ENCODE measurements at places on chromosomes 12 and 14.

DNA sequence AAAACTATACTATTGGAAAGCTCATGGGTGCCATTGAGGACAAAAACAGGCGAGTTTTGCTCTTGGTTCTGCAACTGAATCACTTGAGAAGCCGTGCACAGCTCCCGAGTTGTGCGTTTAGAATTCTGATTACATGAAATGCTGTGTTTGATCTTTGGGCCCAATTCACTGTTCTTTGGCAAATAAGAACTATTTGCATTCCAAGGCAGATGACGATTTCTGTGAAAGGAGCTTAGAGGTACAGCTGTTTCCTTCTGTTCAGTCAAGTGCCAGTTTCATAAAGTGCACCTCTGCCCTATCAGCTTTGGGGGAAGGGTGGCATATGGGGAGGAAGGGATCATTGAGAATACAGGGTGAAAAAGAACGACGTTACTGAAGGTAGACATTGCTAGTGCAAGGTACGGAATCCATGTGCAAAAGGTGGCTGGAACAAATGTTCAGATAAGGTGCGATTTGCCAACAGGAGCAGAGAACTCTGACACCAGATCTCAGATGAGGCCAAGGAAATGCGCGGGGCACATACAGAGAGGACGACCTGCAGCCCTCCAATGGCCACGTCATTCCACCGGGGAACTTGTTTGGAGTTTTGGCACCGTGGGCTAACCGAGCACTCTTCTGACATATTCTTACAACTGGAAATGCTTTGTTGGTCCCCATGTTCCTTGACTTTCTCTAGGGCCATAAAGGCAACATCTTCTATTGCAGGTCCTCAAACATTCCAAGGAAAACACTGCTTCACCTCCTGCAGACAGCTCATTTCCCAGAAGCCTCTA is 30.1 kb downstream of the TCHP start:
- DNase-seq, result no peak

GRCh38 chr12:63826006-63826585 is 18.4 kb upstream of the SRGAP1 start:
- no peak for DNase-seq

- no peak for DNase-seq
These were observed 75.3 kb downstream of the BMP4 start for GRCh38 chr14:53881161-53881871.

- DNase-seq, result no peak
These were observed 42.3 kb upstream of the MDM1 start for GRCh38 chr12:68374307-68374982.

DNA sequence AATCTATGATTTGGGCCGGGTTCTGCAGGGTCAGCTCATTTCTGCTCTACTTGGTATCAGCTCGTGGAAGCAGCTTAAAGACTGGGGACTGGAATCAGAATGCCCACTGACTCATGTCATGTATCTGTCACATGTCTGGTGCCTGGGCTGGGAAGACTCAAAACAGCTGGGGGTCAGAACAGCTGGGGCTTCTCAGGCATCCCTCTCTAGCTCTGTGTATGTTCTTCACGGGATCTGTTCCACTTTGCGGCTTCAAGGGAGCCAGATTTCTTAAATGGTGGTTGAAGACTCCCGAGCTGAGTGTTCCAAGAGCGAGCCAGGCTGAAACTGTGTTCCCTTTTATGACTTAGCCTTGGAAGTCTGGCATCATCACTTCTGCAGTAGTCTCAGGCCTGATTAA is 11.9 kb downstream of the AEBP2 start:
- DNase-seq, result no peak

DNA sequence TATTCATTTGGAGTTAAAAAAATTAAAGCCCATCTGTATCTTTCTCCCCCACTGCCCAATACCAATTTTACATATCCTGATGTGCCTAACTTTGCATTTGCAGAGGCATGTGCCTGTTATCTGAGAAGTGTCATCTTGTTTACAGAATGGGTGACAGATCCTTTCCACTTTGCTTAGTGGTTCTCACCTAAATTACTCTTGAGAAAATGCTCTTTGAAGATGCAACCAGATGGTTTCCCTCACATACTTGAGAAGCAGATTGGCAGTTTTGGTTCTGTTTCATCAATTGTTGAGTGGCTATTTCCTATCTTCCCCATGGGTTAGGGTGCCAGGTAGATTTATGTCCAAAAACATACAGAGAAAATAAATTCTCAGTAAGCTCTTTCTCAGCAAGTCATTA is 1051.4 kb upstream of the ATXN7L3B start:
- no peak for DNase-seq

- DNase-seq, result peak; percentile 62
These were observed 11.4 kb downstream of the TMEM121 start for GRCh38 chr14:105537580-105538474.

DNA sequence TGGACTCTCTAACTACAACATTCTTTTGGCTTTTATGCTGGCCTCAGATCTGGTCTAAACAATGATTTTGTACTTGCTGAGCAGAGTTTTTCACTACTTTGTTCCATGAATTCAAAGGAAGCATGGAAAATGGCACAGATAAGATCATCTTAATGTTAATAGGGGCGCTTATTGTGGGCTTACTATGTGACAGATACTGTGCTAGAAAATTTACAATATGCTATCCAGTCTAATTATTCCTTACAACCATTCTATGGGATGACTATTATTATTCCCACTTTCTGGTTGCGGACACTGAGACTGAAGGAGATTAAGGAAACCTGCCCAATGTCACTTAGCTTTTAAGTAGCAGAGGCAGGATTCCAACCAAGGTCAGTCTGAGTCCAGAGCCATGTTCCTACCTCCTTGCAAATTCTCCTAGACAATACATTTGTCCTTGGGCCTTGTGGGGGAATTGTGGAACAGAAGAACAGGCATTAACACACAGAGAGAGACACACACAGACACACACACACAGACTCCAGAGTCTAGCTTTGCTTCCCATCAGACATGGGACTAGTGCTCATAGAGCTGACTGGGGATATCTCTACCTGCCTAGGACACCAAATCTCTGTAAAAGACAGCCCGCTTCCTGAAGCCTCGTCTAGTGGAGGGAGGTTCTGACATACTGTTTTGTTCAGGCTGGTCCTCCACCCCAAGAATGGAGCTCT is 107.7 kb downstream of the SLC38A1 start:
- no peak for DNase-seq

DNA sequence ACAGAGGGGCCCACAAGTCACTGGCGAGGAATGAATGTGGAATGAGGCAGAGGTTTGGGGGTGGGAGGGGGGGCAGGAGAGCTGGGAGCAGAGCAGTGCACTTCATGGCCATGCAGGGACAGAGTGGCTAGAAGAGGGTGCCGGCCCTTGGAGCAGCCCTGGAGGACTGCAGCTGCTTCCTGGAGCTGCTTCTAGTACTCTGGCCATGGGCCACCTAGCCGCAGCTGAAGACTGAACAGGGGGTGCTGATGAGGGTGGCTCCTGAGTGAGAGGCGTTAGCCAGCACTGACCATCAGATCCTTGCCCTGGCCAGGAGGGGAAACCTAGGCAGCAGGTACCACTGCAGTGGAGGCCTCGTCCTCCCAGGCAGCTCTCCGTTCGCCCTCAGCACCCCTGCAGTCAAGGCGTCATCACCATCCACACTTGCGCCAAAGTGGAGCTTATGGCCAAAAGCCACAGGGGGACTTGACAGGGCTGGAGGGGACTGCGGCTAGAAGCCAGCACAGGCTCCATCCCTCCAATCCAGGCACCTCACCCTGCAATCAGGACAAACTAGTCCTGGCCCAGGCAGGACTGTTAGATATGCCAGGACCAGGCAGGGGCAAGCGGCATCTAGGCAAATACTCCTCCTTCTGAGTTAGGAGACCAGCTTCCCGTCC is 16.4 kb downstream of the OTUB2 start:
- no peak for DNase-seq

DNA sequence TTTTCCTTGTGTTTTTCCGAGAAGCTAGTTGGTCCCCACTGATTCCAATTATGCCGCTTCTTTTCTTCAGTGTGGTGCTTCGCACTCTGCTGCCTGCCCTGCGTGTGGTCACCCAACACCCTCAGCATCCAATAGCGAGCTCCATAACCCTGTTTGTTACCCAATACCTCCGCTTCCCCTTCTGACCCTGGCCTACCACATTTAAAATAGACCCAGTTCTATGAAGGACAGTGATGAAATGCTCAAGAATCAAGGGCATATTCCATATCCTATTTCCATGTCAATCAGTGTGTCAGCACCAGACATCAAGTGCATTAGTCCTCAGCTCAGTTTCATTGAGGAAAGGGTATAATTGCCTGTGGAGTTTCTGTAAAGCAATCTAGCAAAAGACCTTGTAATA is 9.5 kb downstream of the NDRG2 start:
- no peak for DNase-seq

- no peak for DNase-seq
These were observed 90.2 kb upstream of the PLEKHG7 start for GRCh38 chr12:92612611-92613010.

- DNase-seq, result no peak
These were observed 116.4 kb downstream of the EML1 start for GRCh38 chr14:99909513-99910064.

GRCh38 chr12:4535092-4535491 is 3.6 kb upstream of the RAD51AP1 start:
- no peak for DNase-seq

DNA sequence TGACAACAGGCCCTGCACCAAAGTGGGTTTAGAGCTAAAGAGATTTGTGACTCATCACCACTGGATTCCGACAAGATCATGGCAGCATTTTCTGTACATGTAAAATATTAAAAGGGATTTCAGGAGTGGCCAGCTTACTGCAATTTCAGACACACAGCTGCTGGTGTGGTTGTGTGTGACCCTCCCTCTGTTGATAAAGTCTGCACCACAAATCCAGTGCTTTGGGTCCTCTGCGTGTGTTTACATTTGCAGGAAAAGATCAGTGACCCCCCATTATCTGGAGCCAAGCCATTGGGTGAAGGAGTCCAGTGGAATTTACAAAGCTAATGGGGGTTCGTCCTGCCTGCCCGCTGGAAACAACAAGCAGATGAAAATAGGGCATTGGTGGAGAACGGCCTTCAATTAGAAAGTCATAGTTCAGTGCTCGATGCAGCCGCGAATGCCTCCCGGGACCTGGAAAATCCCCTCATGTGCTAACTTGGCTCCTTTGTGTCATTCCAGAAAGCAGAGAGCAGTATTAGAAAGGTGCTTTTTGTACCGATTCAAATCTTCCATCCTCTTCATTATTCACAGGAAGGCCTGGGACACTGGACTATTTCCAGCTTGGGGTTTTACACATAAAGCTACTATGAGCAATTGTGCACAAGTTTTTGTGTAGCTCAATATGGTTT is 188.5 kb upstream of the TMEM132C start:
- DNase-seq, result no peak

DNA sequence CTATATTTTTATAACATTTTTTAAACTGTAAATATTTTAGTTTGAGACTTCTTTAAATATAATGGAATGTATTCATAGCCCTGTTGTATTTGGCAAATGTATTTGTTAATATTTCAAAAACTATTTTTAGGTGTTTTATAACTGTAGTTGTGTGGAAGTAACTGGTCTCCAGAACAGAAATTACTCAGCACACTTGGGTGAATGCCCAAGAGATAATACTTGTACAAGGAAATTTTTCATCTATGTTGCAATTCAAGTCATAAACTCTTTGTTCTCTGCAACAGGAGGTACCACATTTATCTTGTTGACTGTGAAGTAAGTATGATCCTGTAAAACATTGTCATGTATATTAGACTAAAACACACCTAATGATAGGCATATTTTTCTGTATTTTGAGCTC is 72.8 kb downstream of the SLCO1B3 start:
- DNase-seq, result no peak

- no peak for DNase-seq
These were observed 6.2 kb downstream of the IFI27 start for GRCh38 chr14:94116701-94117100.

DNA sequence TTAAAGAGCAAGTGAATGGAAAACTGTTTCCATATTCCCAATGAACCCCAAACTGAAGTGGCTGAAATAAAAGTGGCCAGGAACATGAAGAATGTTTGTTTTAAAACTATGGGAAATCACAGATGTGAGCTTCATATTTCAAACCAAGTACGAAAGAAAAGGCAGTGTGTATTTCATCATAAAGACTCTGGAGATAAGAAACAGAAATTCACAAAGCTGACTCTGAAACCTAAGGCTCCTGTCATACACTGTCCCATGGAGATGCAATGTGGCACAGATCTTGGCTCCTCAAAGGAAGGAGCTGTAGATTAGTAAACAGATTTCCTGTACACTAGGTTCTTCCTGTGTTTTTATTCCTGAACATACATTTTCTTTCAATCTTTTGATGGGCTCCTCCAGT is 304.4 kb downstream of the MED13L start:
- no peak for DNase-seq

- DNase-seq, result no peak
These were observed 1.2 kb downstream of the HNRNPC start for GRCh38 chr14:21267886-21268616.

GRCh38 chr12:42757624-42758119 is 168.1 kb upstream of the PRICKLE1 start:
- DNase-seq, result no peak

- DNase-seq, result no peak
These were observed 168.0 kb upstream of the MYL2 start for GRCh38 chr12:111088409-111088808.

DNA sequence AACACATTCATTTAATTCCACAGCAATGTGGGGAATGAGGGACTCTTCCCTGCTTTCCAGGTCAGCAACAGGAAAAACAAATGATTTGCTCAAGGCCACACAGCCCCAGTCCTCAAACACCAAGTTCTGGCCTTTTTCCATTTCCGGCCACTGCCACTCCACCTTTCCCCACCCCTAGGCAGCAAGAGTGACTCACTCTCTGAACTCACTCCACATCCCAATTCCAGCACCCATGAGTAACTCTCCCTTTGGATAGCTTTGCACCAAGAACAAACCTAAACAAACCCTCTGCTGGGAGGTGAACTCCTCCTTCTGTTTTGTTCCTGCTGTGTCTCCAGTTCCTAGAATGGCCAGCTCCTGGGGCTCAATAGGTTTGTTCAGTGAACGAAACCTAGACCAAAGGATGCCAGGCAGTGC is 30.4 kb upstream of the PLEKHG6 start:
- DNase-seq, result no peak

DNA sequence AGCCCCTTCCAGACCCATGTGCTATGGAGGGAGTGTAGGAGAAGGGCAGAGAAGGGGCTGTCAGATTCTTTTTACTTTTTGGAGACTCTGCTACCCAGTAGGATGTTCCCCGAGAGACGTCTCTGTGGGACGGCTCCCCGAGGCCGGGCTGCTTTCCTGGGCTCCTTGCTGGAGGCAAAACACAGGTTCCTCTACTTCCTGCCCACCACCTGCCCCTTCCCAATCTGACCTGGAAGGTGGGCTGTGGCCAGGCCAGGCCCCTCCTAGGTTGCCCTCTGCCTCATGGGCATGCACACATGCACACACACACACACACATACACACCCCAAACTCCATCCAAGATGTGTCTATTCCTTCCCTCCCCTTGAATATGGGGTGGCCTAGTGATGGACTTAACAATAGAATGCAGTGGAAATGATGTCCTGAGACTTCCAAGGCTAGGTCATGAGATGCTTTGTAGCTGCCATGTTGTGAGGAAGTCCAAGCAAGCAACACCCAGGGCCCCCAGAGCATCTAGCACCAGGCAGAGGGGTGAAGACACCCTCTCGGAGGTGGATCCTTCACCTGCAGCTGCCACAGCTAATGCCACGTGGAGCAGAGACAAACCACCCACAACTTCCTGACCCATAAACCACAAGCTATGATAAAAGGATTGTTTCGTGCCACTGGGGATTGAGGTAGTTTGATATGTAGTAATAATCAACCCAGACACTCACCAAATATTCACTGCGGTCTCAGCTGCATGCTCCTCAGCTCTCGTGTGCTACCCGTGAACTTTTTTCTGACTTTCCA is 1.6 kb upstream of the ASB2 start:
- peak; percentile 55 for DNase-seq
